ENCODE measurements at places on chromosomes 13 and 19.
A peak's percentile ranks its signal among the peaks of the same experiment; 100 is the strongest.

DNA sequence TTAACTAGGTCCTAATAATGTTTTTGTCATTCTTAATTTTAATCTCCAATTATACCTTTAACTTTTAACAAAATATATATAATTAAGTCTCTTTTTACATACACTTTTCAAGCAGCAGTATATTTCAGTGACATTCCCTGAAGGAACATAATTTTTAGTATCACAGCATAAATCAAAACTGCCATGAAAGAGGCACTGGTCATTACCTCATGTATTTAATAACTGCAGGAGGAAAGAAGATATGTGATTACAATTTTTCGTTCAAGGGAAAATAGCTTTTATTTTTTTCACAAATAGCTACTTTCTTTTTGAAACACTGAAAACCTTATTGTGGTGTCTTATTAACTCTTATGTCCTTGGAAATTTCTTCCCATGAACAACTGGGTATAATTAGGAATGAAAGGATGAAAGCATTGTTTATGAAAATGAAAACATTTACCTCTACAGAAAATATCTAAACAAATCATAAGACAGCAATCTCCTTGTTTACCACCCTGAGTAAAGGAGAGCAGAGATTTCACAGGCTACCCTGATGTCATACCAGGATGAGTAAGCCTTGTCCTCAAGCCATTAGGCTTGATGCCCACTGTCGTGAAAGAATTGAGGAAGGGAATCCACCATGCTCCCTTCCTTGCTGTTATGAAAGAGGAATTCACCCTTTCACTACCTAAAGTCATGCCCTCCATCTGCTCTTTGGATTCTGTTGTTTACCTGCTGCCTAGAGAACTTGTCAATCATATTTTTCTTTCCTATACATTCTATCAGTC lies 877.2 kb upstream of the PCDH20 start:
- DNase-seq, result no peak

- no peak for DNase-seq
These were observed 22.6 kb downstream of the HDGFL2 start for GRCh38 chr19:4494691-4495064.

GRCh38 chr13:33509642-33510229 lies 224.2 kb upstream of the STARD13 start:
- no peak for DNase-seq

DNA sequence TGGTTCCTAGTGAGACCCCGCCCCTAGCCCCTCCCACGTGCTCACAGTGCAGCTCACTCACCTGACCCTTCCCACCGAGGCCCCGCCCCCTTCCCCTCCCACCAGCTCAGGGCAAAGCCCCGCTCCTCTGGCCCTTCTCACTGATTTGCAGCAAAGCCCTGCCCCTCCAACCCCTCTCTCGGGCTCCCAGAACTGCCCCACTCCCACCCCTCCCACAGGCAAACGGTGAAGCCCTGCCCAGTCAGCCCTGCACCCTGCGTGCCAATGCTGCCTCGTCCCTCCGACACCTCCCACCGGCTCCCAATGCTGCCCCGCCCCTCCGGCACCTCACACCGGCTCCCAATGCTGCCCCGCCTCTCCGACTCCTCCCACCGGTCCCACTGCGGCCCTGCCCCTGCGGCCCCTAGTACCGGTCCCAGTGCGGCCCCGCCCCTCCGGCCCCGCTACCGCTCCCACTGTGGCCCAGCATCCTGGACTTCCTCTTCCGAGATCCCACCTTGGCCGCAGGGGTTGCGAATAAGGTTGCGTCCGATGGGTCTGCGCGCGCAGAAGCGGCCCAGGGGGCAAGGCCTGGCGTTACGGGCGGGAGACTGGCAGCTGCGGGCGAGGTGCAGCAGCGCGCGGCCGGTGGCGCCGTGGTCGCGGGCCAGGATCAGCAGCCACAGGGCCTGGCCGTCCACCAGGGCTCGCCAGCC lies 834 bp downstream of the FBXO27 start:
- peak; percentile 92 for DNase-seq

GRCh38 chr13:74253161-74253560 lies 119.0 kb upstream of the KLF12 start:
- no peak for DNase-seq
